Central memory CD4-positive, alpha-beta T cell (primary cell): ENCODE measurements at places on chromosomes 4 and X.

- no peak for DNase-seq
Measured at GRCh38 chr4:125319311-125319710, 4.6 kb downstream of the FAT4 start.

- no peak for DNase-seq
Measured at GRCh38 chr4:33543941-33544450, 2700.3 kb downstream of the ARAP2 start.

DNA sequence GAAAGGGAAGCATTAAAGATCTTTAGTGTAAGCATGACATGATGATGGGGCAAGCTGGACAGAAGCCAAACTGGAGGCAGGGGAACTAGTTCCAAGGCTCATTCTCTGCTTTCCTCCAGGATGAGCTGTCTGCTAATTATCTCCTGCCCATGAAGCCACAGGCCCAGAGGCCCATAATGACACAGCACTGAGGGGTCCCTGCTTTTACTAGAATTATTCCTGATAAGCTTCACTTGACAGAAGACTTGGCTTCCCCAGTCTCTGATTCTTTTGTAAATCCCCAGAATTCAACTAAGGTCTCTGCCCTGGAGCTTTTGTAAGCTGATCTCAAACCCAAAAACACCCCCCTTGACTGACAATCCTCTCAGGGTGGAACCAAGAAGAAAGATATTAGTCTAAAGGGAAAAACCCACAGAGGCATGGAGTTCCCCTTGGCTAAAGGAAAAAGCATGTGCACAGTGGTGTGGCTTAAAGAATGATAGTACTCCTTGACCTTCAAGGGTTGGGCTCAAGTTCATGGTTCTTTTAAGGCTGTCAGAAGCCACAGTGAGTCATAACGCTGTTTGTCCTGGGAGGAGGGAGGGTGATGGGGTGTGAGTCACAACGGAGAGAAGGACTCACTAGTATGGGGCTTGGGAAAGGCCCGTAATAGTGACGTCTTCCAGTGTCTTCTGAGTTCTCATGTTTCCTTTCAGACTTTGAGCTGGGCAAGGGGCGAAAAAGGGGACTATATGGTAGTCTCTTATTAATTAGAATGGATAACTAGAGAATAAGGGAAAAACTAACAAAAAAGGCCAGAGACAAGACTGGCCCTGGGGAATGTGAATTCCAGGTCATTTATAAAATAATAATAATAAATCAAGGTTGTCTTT lies 146.0 kb upstream of the CPEB2 start:
- no peak for DNase-seq

GRCh38 chr4:86928400-86929255 lies 6.2 kb upstream of the AFF1 start:
- no peak for DNase-seq

GRCh38 chr4:55763996-55764395 lies 55.6 kb upstream of the EXOC1L start:
- DNase-seq = no peak

DNA sequence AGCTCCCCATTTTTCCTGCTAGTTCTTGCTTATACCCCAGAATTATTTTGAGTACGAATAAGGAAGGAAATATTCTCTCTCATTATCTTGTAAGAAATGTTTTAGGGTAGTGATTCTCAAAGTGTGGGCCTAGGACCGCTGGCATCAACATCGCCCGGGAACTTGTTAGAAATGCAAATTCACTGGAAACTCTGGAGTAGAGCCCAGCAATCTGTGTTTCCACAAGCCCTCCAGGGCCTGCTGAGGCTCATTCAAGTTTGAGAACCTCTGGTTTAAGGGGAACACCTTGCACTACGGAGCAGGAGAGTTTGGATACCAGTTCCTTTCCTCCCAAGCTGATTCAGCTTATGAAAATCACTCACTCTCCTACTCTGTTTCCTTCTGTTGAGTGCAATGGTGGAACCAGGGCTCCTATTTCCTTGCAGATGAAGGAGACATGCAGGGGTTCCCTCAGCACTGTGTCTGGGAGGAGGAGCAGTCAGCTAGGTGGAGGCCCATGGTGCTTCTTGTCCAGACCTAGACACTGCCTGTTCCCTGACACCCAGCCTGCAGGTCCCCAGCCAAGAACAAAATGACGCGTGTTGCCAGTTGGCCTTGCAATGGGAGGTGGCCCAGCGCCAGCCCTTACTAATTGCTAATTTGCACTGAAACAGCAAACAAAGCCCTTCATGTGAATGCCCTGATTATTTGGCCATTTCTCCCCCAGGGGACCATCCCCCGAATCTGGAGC lies 68.5 kb downstream of the CYTL1 start:
- DNase-seq = no peak

- no peak for DNase-seq
Measured at GRCh38 chrX:39957816-39958566, 139.8 kb downstream of the BCOR start.

DNA sequence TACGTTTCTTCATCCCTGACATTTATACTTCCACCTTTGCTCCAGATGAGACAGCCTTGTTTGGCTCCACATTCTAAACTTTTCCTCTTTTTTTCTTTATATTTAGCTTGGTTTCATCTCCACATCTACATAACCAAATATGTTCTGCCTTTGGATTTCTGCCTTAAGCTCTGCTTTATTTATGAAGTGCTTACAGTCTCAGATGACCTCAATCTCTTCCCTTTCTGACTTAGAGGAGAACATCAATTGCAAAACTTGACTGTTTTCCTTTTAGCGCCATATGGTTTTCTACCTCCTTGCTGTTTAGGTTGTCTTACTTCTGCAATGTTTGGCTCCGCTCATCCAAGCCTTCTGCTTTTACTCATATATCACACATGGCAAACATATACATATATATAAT lies 7.5 kb downstream of the ASB5 start:
- no peak for DNase-seq

- no peak for DNase-seq
Measured at GRCh38 chrX:24144528-24144927, 5.0 kb upstream of the ZFX start.

GRCh38 chr4:15836362-15836761 lies 58.2 kb downstream of the CD38 start:
- DNase-seq = no peak
